ENCODE measurements at places on chromosomes 13 and 19.

DNA sequence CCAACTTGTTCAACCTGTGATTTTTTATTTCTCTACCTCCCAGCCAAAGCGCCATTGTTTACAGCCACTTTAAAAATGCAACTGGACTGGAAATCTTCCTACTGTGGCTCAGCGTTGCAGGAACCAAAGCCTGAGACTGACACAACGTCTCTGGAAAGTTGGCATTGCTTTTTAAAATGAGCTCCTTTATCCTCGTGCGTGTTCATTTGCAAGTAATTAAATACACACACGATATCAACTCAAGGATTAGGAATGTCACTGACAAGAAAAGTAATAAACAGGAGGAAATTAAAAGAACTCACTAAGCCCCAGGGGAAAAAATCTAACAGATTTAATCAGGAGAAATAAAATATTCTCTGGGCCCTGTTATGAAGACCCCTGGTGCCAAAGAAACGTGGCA, 184.6 kb upstream of the IRS2 start:
- no peak for DNase-seq

GRCh38 chr13:113419531-113420193, 33.6 kb downstream of the ADPRHL1 start:
- DNase-seq, result no peak

GRCh38 chr13:114071991-114072390, 60.4 kb downstream of the RASA3 start:
- no peak for DNase-seq

DNA sequence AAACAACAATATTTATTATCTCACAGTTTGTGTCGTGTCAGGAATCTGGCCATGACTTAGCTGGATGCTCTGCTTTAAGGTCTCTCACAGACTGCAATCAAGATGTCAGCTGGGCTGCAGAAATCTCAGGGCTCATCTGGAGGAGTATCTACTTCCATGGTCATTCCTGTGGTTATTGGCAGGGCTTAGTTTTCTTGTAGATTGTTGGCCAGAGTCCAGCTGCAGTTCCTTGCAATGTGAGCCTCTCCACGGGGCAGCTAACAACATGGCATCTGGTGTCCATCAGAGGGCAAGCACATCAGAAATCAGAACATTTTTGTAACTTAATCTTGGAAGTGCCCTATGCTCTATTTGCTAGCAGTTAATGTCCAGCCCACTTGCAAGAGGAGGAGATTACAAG, 45.7 kb upstream of the TDRD3 start:
- DNase-seq, result peak; percentile 22

DNA sequence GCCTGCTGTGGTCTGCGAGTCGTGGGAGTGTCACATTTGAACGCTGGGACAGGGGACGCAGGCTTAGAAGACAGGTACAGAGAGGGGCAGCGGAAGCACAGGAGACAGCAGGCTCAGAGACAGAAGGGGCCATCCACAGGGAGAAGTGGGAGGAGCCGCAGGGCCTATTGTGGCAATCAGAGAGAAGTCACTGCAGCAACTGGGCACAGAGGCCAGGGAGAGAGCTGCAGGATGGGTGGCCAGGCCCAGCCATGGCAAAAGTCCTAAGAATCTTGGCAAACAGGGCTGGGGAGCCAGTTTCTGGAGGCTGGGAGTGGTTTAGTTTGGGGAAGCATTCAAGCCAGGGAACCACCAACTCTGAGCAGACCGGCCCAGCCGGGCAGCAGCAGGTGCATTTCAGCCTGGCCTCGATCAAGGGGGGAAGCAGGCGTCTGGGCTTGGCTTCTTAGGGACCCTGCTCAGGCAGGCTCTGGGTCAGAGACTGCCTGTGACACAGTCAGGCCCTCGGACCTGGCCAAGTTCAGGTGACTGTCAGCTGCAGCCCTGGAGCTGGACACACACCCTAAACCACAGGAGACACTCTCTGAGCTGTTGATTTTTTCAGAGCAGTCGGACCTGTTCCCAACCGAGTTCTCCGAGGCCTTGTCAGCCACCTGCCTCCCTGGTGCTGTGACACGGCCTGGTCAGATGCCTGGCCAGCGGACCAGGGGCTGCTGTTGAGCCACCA, 11.8 kb downstream of the SH3GL1 start:
- no peak for DNase-seq

- no peak for DNase-seq
These were observed 98.5 kb downstream of the MIPEP start for GRCh38 chr13:23790577-23791170.

DNA sequence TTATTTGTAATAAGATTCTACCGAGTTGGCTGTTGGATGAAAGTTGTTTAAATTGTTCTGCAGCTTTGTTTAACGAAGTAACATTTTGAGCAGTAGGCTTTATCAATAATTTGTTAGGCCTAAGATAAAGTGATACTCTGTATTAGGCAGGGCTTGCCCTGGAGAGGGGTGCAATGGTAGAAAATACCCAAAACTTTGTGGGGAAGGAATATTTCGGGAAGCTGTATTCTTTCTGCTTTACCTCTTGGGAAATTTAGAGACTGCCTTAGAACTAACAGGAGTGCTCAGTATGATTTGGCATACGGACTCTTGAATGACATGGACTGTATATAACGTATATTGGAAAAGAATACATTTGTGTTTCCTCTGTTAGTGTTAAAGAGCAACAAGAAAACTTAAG, 2.5 kb downstream of the PDS5B start:
- no peak for DNase-seq

- DNase-seq, result no peak
These were observed 573 bp upstream of the ERCC5 start for GRCh38 chr13:102845289-102845629.

DNA sequence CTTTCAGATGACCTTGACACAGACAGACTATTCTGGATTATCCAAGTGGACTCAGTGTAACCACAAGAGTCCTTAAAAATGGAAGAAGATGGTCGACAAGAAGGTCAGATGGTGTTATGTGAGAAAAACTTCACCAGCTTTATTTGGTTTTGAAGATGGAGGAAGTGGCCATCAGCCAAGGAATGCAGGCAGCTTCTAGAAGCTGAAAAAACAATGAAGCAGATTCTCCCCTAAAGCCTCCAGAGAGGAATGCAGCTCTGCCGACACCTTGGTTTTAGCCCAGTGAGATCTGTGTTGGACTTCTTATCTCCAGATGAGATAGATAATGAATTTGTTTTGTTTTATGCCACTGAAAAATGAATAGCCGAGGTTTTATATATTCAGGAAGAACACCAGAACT, 501.5 kb downstream of the DCT start:
- no peak for DNase-seq

DNA sequence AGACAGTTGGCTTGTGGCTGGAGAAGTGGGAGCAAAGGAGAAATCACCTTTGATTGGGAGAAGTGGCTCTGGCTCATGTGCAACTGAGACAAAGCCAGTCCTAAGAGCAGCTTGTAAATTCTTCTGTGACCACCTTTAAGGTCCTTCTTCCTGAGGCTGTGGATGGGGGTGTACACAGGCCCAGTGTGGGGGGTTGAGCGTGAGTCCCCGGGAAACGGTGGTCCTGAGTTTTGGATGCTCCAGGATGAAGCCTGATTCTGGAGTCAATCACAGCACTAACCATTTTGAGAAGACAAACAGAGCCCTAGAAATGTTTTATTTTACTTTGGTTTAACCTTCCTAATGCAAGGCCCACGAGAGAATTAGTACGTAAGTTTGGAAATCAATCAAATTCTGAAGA, 3.9 kb upstream of the CEBPA start:
- DNase-seq, result no peak

DNA sequence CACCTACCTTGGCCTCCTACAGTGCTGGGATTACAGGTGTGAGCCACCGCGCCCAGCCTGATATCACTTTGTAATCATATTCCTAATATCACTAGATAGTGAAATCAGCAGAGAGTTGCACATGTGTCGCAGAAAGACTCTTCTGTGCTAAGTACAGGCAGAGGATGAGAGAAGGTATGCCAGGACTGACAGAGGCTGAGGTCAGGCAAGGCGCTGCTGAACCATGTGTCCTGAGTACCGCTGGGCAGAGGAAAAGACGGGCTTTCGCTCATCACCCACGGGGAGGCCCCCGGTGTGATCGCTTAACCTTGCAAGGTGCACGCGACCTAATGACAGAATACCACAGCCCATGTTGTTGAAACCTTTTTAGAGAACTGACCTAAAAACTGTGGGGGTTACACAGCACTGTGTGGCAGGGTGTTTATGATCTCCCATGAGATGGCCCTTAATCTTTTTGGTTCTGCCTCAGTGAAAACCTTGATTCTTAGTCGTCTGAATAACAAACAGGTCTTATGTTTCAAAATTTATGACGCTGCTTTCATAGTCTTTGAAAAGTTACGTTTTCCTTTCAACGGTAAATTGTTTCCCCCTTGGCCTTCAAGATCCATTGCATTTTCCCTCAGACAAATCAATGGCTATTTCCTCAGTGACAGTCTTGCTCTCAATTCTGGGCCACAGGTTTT, 12.2 kb downstream of the GJA3 start:
- DNase-seq, result no peak

DNA sequence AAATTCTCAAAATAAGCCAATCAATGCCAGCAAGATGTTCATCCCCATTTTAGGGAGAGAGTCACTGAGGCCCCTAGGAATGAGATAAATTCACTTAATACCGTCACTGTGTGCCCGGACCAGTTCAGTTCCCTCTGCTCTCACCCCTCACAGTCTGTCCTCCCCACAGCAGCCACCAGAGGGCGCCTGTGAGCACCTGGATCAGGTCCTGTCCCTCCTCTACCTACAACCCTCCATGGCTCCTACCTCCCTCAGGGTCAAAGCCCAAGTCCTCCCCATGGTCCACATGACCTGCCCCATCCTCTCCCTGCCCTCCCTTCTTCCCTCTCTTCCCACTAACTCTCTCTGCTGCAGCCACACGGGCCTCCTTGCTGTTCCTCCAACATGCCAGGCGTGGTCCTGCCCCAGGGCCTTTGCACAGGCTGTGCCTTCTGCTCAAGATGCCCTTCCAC, 42.0 kb upstream of the NFIC start:
- DNase-seq, result no peak

DNA sequence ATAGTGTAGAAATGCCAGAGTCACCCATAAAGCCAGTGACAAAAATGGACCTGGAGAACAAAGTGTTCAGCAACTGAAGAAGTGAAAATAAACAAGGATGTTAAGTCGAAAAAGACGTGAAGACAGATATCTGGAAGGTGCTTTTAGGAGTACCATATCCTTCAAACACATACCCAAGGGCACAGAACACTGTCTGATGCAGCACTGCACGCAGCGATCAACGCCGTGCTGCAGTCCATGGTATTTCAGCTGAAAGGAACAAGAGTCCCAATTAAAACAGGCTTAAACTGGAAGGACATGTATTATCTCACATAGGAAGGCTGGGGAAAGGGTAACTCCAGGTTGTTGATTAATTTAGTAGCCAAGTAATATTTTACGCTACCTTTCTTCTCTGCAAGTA, 108.2 kb downstream of the SGCG start:
- DNase-seq, result no peak

GRCh38 chr19:18667531-18668251, 15.8 kb upstream of the CRTC1 start:
- DNase-seq, result no peak

GRCh38 chr13:113295776-113296175, 1.3 kb upstream of the LAMP1 start:
- DNase-seq, result no peak

DNA sequence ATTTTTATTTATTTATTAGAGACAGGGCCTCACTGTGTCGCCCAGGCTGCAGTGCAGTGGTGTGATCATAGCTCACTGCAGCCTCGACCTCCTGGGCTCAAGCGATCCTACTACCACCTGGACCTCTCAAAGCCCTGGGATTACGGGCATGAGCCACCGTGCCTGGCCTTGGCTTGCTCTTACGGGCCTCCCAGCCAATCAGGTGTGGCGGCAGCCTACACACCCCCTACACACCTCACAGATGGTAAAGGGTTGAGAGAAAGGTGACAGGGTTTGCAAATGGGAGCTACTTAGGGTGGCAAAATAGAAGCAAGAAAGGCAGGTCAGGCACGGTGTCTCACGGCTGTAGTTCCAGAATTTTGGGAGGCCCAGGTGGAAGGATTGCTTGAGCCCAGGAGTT, 1.0 kb upstream of the ZBTB32 start:
- no peak for DNase-seq

GRCh38 chr19:47344425-47344824, 4.7 kb upstream of the DHX34 start:
- no peak for DNase-seq

GRCh38 chr13:36831291-36831690, 12.3 kb downstream of the RFXAP start:
- no peak for DNase-seq

DNA sequence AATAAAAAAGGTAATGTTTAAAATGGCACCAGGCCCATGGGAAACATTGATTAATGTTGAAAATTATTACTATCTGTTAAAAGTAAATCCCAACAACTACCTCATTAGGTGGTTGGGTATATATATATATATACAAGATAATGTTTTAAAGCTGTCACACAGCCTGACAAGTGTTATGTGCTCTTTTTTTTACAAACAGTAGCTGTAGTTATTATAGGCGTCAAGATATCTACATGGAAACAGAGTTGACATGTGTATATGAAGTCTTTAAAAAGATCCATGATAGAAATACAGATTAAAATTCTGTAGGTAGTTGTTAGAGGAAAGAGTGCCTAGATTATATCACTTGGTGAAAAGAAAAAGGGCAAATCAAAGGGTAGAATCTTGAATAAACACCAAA, 279.9 kb downstream of the SLITRK6 start:
- no peak for DNase-seq

DNA sequence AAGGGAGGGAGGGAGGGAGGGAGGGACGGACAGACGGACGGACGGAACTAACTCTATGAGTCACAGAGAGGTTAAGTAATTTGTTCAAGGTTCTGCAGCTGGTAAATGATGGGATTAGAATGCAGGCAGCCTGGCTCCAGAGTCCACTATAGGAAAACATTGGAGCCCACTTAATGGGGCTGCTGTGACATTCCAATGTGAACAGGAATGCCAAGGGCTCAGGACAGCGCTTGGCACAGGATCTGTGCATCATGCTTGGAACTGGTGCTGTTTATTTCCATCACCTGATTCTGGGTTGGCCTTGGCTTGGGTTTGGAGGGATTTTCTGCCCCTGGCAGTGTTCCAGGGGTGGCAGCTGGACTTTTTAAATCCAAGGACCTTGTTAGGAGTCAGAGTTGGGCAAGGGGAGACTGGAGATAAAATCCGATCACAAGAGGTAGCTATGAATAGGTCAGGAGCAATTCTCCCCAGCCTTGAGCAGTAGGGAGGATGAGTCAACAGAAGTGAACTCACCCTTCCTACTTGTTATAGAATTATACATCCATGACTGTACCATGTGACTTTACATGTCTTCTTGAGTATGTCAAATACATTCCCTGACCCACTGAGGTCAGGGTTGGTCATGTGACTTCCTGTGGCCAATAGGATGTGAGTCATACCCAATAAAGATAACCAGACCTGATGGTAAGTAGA, 7.8 kb upstream of the HIF3A start:
- no peak for DNase-seq

- no peak for DNase-seq
These were observed 59.5 kb downstream of the TNFRSF19 start for GRCh38 chr13:23629566-23630272.

- DNase-seq, result peak; percentile 10
These were observed 431.3 kb downstream of the SLITRK6 start for GRCh38 chr13:85367887-85368286.

GRCh38 chr19:29667901-29668341, 2.7 kb downstream of the PLEKHF1 start:
- no peak for DNase-seq

- DNase-seq, result no peak
These were observed 866.3 kb upstream of the SPRY2 start for GRCh38 chr13:81207231-81207630.

Data from HAP-1 (cell line).